ENCODE measurements at places on chromosomes 3 and 15.

DNA sequence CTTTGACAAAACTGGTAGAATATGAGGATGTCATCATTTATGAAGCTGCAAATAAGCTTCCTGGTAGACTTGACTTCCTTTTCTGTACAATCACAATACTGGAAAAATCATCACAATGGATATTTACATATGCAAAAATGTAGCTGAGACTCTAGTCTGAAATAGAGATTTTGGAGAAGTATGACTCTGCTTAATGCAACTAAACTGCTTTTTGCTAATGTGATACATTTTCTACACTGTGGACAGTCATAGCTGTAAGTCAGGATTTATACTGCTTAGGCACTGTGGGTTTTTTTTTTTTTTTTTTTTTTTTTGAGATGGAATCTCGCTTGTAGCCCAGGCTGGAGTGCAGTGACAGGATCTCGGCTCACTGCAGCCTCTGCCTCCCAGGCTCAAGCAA, 34.5 kb upstream of the ST3GAL6 start:
- DNase-seq, result no peak

GRCh38 chr15:81297603-81298575, 26.1 kb downstream of the STARD5 start:
- DNase-seq, result no peak

DNA sequence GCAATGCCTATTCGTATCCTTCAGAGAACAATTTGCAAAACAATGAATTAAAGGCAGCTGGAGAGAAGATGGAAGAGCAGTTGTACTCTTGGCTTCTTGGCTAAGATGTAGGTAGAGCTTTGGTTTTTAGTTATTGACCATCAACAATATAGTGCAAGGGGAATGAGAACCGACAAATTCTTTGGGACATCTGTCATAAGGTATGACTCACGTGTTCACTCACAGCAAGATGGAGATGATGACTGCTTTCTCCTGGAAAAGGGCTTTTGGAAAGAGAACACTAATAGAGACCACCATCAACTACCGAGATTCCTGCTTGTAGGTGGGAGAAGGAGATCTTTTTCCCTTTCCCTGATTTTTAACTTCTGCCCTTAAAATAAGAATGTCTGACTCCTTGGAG, 234.9 kb downstream of the NTRK3 start:
- DNase-seq, result no peak

DNA sequence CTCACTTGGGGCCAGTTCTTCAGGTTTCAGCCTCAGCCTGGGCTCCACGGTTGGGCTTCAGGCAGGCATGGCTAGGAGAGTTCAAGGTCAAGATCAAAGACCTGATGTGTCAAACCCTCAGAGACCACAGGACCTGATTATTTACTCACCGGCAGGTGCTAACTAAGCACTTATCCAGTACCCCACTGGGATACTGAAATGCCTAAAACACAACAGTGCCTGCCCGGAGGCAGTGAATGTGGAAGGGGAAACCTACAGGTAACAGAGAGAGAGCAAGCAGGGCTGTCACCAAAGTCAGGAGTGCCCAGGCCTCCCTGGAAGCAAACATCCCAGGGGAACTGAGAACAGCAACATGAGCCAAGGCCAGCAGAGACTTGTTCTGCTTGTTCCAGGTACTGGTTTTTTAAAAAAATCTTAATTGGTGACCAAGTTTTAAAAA, 6.7 kb downstream of the IDH2 start:
- DNase-seq, result no peak

- DNase-seq, result no peak
Measured at GRCh38 chr3:107323723-107324122, 53.5 kb upstream of the CCDC54 start.

- DNase-seq, result no peak
Measured at GRCh38 chr3:160001850-160002623, 13.4 kb downstream of the IL12A start.

DNA sequence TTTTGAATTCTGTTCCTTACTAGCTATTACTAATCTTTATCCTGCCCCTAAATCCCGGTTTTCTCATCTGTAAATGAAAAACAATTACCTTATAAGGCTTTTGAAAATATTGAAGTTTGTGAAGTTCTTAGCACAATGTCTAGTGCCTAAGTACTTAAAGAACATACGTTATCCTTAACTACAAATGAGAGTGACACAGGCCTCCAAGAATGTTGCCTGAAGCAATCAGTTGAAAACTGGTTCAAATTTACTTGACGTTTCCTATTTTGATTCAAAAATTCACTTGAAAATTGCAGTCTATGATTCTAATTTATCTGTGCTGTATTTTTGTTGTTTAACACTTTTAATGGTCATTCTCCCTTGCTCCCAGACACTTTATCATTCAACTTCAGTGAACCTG, 3.2 kb downstream of the SENP7 start:
- no peak for DNase-seq

GRCh38 chr15:63615935-63616334, 18.7 kb downstream of the FBXL22 start:
- DNase-seq, result no peak

DNA sequence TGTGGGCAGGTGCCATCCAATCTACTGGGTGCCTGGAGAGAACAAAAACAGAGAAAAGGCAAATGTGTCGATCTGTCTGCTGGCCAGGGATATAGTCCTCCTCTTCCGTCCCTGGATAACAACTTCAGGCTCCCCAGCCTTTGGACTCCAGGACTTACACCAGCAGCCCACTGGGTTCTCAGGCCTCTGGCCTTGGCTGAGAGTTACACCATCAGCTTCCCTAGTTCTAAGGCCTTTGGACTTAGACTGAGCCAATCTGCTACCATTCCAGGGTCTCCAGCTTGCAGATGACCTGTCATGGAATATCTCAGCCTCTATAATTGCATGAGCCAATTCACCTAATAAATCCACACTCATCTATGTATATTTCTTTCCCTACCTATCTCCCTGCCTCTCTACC, 460.9 kb upstream of the ADAMTS9 start:
- no peak for DNase-seq

DNA sequence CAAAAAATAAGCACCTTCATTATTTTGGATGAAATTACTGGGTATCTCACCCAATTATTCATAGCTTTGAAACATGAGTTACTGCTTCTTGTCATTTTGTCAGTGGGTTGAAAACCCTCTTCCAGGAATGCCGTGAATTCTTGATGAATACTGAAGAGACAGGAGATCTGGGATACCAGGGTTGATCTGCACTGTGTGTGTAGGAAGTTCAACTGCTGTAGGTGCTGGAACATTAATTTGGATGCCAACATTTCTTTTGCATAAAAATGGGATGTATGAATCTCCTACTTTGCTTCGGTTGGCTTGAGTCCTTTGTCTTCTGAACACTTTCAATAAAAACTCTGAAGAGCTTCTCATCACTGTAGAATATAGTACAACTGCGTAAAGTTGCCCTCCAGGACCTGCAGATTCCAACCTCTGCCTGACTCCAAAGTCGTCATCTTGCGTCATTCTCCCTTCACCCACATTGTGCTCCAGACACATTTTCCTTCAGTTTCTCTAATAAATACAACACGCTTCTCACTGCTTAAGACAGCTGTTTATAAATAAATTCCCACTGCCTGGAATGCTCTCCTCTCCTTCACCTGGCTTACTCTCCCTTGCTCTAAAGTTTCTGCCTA, 312.7 kb upstream of the TGFBR2 start:
- no peak for DNase-seq

DNA sequence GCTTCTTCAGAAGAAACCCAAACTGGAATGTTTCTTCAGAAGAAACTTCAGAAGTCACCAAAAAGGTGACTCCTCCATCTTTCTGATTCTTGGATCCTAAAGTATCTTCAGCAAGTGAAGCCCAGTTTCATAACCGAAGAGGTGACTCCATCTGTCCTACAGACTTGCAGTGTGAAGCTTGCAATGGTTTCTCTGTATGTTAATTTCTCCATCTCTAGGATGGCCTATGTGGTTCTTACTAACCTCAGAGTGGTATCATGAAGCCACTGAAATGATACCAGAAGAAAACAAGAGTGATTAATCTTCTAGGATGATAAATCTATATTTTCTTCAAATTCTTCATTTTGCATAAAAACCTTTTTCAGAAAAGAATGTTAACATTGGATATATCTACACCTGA, 495 bp upstream of the AQP9 start:
- DNase-seq, result no peak
